ENCODE measurements at places on chromosomes 6 and 20.
A peak's percentile ranks its signal among the peaks of the same experiment; 100 is the strongest.

GRCh38 chr20:2652724-2653555 lies 508 bp downstream of the NOP56 start:
- DNase-seq, result no peak

GRCh38 chr20:9574776-9575175 lies 60.4 kb downstream of the LAMP5 start:
- no peak for DNase-seq

DNA sequence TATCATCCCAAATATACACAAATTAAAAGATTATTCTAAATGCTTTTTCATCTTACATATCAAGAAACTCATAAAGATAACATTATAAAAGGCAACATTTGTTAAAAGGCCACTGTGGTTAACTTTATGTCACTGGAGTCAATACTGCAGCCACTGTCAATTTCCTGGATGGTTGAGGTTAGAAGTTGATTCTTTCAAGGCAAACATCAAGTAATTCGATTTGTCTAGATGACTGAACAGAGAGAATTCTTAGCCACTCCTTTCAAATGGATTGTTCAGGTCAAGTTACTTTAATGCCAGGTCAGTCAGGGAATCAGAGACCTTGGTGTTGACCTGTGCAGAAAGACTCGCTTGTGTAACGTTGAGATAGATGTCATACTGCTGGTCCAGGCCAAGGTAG lies 44.4 kb upstream of the SIM1 start:
- DNase-seq, result no peak

DNA sequence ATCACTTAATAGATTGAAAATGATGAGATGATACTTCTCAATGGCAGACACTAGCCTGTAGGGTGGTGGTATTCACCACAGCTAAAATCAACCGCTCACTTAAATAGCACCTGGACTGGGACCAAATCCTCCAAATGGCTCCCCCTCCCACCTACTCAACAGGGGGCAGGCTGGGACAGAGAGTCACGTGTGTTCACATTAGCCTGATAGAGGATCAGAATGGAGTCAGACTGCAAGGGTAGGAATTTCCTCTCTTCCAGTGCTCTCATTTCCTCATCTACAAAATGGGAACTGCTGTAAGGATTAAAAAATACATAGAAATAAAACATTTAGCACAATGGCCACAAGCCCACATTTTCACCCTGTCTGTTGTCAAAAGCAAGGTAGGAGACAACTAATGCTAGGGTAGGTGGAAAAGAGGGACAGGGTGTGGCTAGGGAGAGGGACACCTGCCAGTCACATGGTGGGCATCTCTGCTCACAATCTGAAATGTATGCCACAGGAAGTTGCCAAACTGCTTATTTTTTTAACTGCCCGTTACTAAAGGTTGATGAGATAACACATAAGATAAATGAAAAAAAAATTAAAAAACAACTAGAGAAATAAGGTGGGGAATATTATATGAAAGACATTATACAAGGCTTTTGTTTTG lies 55.3 kb downstream of the BACH2 start:
- no peak for DNase-seq

GRCh38 chr20:38196592-38196991 lies 31.5 kb upstream of the TGM2 start:
- no peak for DNase-seq

DNA sequence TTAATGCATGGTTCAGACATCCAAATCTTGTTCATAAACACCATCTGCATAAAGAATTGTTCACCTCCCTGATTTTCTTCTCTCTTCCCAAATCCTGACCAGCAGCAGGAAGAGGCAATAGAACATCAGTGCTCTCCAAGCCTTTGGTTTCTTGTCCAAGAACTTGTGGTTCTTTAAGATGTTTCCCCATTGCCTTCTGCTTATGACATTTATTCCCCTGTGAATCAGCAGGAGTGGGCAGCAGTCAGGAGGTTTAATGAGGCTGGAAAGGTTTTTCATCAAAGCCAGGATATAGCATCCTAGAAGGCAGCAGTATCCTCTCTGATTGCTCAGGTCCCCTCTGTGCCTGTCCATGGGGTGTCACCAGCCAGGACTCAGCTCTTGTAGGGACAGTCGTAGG lies 5.3 kb downstream of the HDDC2 start:
- no peak for DNase-seq

- DNase-seq, result no peak
These were observed 311.7 kb downstream of the CBLN4 start for GRCh38 chr20:55693641-55694040.

GRCh38 chr20:48928832-48929725 lies 7.6 kb downstream of the ARFGEF2 start:
- no peak for DNase-seq

GRCh38 chr6:159444056-159444760 lies 248.8 kb downstream of the SOD2 start:
- DNase-seq, result no peak

- DNase-seq, result no peak
These were observed 8.5 kb downstream of the RMND1 start for GRCh38 chr6:151443454-151443853.

DNA sequence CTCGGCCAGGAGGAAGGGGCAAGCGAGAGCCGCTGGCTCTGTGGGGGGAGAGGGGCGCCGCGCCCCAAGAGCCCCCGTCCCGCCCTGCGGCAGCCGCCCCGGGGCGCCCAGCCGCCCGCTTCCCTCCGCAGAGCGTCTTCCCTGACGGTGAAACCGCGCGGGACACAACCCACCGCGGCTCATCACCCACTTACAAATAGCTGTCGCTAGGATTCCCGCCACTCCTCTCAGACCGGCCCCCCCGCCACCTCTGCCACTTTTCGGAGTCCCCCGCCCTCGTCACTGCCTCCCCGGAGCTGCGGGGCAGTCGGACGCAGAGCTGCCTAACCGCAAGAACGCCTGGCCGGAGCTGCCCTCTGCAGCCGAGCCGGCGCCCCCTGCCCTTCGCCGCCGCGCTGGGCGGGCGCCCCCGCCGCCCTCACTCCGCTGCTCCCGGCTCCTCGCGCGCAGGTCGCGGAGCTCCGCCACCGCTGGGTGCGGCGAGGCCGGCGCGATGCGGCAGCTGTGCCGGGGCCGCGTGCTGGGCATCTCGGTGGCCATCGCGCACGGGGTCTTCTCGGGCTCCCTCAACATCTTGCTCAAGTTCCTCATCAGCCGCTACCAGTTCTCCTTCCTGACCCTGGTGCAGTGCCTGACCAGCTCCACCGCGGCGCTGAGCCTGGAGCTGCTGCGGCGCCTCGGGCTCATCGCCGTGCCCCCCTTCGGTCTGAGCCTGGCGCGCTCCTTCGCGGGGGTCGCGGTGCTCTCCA lies at the start of gene SLC35D3:
Gene SLC35D3, plus strand, starts transcription at position 366 of the 749 bp plus-strand sequence. Its CDS starts 128 bp downstream, at position 494.
- DNase-seq, result no peak

GRCh38 chr20:33444797-33445560 lies 1.4 kb upstream of the SNTA1 start:
- peak; percentile 11 for DNase-seq

DNA sequence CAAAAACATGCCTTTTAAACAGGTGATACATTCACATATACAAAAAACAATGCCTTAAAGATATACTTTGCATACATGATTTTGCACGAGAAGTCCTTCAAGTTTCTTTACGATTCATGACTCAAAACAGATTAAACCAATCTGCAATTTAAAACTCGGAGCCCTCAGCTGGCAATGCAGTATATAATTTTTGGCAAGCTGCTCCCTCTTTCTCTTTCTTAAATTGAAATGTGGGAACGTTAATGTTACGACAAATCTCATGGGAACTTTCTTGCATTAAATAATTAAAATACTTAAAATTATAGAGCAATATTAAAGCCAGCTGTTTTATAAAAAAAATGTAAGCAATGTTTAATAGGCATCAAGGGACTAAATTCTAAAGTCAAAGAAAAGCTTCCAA lies 334.6 kb downstream of the ESR1 start:
- DNase-seq, result no peak

DNA sequence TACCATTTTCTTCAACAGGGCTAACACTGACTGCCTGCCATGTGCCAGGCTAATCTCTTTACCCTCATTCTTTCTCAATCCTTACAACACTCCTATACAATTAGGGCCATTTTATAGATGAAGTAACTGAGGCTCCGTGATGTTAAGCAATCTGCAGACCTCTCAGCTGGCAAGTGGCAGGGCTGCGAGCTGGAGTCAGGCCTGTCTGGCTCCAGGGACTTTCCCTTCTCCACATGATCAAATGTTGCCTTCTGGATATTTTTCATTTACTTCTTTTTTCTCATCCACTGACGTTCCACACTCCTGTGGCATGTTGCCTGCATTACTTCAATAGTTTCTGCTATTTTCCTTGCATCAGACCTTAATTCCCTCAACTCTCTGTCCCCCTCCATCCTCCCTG lies 55.2 kb upstream of the TAGAP start:
- no peak for DNase-seq

DNA sequence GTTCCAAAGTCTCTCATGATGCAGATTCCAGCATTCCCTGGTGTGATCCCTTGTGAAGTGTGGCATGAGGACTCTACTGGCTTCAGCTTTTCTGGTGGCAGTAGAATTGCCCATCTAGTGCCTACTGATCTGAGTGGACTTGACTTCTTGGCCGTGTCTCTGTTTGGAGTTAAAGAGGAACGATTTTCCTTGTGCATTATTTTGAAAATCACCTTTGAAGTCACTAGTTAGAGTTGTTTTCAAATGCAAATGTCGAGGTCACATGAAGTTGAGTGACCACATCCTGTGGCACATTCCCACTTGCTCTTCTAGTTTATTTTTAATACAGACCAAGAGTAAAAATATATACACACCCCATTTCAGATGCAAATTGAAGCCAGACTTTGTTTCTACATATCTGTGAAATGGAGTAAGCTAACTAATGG lies 270.7 kb upstream of the TAB2 start:
- DNase-seq, result no peak

DNA sequence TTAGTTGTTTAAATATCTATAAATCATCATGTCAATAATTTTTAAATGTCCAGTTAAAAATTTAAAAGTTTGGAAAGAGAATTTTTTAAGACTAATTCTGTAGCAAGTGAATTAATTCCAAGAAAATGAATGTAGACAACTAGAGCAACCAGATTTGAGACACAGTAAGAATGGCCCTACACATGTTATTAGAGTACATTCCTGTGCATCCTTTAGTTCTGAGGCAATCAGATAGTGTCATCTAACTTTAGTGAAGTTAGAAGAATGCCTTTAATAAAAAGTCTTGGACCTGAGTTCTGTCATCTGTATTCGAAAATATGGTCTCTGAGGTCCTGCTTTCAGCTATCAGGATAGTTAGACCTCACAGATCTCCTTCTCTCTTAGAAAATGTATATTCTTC lies 63.7 kb downstream of the HIVEP2 start:
- DNase-seq, result no peak

- no peak for DNase-seq
These were observed 105.2 kb upstream of the TRAF3IP2 start for GRCh38 chr6:111710911-111711310.

GRCh38 chr20:18394363-18394762 lies 72.5 kb downstream of the DZANK1 start:
- DNase-seq, result no peak

GRCh38 chr6:96575359-96575758 lies 12.4 kb downstream of the FHL5 start:
- DNase-seq, result no peak

DNA sequence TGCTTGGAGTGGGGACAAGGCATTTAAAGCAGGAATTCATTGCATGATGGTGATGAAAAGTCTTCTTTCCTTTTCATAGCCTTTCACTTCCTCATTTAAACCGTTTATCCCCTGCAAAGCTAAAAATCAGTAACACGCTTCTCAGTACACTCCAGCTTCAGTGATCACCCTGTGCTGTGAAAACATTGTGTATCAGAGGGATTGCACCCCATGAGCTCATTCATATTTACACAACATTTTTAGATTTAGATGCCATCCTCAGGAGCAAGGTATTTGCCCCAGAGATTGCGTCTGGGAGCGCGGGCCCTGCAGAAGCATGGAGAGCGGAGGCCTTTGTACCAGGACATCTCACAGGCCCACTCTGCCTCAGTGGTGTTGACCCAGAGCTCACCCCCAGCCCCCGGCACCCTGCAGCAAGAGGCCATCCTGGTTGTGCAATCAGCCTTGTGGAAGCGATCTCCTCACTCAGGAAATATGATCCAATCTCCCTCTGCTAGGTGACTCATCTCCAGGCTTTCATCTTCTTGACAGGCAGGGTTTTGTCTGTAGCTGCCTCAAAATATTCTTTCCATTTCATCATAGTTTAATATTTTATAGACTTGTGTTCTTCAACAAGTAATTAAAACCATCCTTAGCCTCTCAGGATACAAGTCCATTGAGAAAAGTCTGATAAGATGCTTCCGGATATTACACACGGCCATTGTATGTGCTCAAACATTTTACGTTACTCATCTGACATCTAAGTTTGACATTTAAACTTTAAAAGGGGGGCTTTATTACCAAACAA lies 38.9 kb upstream of the THBS2 start:
- DNase-seq, result no peak

GRCh38 chr20:58245181-58245891 lies 16.9 kb upstream of the ANKRD60 start:
- no peak for DNase-seq

DNA sequence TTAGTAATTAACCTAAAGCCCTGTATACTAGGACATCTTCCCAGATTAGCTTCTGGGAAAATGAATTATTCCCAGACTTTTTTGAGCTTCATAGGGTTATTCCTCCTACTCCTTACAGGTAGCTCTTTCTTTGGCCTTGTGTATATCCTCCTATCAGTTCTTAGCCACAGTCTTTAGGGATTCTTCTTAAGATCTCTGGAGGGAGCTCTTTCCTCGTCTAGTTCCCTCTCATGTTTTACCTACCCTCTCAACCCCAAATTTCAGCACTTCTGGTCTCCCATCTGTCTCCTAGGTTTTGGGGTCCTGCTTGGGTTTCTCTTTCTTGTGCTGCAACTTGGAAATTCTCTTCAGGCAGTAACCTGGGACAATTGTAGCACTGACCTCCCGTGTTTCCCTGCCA lies 46.4 kb upstream of the SLC35B3 start:
- DNase-seq, result no peak

GRCh38 chr6:125773387-125774341 lies 17.1 kb upstream of the NCOA7 start:
- no peak for DNase-seq

DNA sequence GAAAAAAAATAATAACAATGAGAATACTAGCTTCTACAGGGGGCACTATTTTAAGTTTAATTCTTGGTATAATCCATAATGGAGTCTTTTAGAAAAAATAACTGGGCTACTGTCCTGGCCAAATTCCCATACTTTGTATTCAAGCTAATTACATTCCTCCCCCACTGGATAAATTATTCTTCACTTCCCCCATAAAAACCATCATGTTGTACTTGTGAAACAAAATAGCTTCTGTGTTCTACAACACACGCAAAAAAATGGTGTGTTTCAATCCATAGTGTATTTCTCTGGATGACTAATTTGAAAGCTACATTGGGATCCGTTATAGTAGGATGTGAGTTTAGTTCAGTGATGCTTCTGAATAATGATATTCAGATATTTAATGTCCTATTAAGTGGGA lies 21.6 kb upstream of the HDDC2 start:
- DNase-seq, result no peak

GRCh38 chr6:134295953-134296553 lies 21.9 kb downstream of the SGK1 start:
- no peak for DNase-seq

DNA sequence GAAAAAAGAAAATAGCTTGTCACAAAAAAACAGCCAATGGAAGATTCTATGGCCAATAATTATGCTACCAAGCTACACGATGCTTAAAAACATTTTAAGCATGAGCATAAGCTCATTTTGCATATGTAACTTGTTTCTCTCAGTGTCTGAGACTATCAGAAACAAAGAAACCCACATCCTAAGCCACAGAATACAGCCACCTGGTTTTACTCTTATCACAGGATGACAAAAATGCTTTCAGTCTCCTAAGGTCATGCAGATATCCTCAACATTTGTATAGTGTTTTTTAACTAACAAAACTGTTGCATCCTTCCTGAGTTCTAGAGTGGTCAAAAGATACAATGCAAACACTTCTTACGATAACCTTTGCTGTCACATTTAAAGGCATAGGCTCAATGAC lies 172.1 kb upstream of the RUNX2 start:
- no peak for DNase-seq
